ENCODE measurements at places on chromosomes 2 and 18.

DNA sequence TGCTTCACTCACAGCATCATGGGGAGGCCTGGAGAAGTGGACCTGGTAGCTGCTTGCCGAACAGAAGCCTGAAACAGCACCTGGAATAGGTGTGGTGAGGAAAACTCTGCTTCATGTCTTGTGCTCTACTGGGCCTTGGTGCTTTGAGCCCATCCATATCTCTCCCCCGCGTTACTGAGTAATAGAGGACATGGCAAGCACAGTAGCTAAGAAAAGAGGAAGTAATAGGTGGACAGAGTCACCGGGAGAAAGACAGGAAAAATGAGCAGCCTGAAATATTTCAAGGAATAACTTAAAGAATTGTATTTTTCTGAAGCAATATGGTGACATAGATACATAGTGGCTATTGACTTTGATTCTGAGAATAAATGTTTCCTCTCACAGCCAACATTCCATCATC, 14.0 kb upstream of the HNMT start:
- no peak for DNase-seq

GRCh38 chr2:11373096-11373495, 28.7 kb upstream of the ROCK2 start:
- no peak for DNase-seq

GRCh38 chr18:44742718-44743311, 62.1 kb downstream of the SETBP1 start:
- DNase-seq: no peak

GRCh38 chr2:28527196-28527595, 31.3 kb downstream of the PLB1 start:
- no peak for DNase-seq

DNA sequence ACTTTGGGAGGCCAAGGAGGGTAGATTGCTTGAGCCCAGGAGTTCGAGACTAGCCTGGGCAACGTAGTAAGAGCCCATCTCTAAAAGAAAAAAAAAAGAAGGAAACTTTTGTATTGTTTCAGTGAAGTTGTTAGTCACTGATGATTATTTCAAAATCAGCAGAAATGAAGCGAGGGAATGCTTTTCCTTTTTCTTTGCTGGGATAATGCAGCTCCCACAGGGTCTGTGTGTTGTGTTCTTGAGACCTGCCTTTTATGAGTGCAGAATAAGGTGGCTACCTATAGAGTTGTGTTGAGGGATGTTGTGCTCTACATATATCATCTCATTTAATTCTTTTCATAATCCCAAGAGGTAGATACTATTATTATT, 11.7 kb downstream of the TM4SF20 start:
- DNase-seq: no peak

DNA sequence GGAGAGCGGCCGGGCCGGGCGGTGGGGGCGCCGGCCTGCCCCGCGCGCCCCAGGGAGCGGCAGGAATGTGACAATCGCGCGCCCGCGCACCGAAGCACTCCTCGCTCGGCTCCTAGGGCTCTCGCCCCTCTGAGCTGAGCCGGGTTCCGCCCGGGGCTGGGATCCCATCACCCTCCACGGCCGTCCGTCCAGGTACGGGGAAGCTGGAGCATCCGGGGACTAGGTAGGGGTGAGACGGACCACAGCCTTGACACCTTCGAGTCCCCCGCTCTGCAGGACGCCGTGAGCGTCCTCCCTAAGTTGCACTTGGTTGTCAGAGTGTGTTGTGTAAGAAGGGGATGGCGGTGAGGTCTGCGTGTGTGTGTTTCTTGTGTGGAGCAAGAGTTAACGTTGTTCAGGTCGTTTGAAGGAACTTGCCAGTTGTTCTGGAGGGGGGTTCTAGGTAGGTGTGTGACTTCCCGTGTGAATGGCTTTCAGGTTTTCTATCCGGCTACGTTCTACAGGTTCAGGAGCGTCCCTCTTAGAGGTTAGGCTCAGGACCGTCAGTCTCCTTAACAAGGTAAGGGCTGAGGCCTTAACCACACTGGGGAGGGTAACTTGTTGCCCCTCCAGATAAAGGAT, 393 bp downstream of the IL1R1 start:
- DNase-seq: no peak

DNA sequence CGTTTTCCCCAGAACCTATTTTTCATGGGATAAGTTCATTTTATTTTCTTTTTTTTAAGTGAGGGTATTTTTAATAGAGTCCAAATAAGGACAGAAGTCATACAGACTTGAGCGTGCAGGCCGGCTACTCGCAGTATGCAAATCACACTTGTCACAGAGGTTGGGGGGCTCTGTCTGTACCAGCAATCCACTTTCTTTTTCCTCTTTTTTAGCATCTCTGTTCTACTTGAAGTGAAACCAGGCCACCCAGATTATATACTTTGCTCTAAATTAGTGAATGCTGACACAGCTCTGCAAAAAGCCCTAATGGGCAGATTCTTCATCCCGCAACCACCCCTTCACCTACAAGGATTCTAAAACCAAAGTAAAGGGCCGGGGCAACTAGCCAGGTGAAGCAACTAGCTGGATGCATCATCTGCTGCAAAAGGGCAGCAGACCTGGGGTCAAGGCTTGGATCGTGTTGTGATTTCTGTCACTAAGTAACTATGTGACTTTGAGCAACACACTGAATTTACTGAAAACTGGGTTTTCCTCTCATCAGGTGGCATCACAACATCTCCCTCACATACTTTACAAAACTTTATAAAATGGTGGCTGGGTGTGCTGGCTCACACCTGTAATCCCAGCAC, 18.4 kb downstream of the KDSR start:
- DNase-seq: no peak

- DNase-seq: no peak
Observed at GRCh38 chr18:59621027-59621426, 76.2 kb downstream of the CCBE1 start.

GRCh38 chr18:33316146-33316587, 124.4 kb downstream of the CCDC178 start:
- DNase-seq: no peak

GRCh38 chr2:99485824-99486223, 4.0 kb downstream of the REV1 start:
- no peak for DNase-seq

DNA sequence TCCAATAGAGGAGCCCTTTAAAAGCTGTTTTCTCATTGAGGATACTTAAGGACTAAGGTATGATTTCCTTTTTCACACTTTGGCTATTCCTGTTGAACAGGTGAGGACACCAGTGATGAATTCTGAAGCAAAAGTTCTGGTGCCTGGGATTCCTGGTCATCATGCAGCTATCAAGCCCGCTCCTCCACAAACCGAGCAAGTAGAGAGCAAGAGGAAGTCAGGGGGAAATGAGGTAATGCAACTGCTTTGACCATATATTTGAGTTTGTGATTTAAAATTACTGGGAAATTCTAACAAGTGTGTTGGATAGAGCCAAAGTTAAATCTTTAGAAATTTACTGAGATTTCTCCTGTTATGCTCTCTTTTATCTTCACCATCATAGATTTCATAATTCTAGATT, 33.0 kb downstream of the WDR43 start:
- DNase-seq: no peak

GRCh38 chr2:40380041-40380440, 71.8 kb downstream of the SLC8A1 start:
- no peak for DNase-seq

DNA sequence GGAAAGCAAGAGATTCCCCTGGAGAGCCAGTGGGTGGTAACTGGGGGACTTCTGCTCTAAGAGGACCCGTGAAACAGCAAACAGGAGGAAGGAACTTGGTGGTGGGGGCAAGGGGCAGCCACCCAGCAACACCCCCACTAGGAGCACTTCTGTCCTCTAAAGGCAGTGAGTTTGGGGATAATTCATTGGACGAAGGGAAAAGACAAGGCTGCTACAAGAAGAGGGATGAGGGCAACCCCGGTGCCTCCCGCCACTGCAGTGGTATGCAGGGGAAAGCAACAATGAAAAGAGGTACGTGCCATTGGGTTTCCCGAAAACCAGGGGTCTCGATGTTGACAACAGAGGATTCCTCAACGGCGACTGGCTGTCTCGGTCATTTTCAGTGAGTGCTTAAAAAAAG, 9.1 kb downstream of the RPL31 start:
- DNase-seq: no peak

DNA sequence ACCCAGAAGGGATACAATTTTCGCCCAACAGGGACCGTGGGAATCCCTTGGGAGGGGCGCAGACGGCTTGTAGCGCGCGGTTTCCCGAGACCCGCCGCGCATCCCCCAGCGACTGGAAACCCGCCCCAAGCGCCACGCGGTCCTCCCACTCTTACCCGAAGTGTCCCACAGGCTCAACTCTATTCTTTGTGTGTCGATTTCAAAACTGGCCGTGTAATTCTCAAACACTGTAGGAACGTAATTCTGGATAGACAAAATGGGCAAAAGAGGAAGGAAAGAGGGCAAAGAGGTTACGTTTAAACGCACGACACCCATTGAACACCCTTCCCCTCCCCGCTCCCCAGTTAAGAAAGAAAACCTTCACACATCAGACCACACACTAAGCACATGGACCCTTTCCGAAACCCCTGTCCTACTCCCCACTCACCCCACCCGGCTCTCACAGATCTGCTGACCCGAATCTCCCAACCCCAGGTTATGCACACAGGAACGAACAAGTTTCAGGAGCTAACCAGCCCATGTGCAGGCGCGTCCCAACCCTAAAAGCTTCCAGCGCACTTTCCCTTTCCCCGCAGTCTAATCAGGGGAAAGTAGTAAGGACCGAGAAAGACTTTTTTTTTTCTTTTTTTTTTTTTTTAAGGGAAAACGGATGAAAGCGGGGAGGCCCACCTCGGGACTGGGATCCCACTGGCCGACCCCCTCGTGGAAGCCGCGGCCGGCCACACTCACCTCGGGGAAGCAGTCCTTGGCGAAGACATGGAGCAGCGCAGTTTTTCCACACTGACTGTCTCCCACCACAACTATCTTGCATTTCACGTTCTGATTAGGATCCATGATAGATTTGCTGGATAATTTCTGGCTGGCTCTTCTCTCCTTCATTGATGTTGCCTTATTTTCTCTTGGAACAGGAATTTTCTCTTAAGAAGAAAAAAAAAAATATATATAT, 655 bp downstream of the RND3 start:
- no peak for DNase-seq

- no peak for DNase-seq
Observed at GRCh38 chr18:28176698-28176947, 307 bp downstream of the CDH2 start.

DNA sequence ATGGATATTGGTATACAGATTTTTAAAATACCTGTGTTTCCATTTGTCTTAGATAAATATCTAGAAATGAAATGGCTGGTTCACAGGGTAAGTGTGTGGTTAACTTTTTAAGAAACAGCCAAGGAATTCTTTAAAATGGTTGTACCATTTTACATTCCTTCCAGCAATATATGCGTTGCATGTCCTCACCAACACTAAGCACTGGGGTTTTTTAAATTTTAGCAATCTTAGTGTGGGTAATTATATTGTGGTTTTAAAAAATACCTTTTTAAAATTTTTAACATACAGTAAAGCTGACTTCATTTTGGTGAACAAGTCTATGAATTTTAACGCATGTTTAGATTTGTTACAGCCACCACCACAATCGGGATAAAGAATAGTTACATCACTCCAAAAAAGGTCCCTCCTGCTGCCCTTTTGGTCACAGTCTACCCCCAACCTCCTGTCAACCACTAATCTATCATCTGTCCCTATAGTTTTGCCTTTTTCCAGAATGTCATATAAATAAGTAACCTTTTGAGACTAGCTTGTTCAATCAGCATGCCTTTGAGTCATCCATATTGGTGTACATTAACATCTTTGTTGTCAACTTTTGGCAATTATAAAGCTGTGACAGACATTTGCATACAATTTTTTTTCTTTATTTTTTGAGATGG, 128.1 kb upstream of the MSTN start:
- no peak for DNase-seq

GRCh38 chr2:226435146-226435545, 364.5 kb downstream of the IRS1 start:
- DNase-seq: no peak

- DNase-seq: no peak
Observed at GRCh38 chr18:74226156-74226555, 65.6 kb downstream of the CYB5A start.

DNA sequence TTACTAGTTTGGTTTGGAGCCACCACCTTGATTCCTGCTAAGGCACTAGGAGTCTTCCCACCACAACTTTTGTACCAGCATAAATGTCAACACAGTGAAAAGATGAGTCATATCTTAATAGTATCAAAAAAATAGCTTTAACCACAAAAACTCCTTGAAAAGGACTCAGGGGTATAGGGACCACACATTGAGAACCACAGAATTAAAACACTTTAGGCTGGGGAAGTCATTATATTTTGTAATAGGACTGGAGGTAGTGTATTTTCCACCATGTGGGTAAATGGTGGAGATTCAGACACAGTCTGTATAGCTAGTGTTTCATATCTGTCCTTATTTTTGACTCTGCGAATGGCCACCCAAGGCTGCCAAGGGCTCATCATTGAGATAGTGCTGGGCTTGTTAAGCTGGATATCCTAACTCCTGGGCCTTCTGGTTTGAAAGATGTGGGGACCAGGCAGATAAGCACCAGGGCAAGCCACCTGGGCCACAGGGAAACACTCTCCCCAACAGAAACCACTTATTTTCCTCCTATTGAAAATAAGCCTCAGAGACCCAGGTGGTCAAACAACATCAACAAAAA, 19.1 kb upstream of the FHL2 start:
- no peak for DNase-seq

DNA sequence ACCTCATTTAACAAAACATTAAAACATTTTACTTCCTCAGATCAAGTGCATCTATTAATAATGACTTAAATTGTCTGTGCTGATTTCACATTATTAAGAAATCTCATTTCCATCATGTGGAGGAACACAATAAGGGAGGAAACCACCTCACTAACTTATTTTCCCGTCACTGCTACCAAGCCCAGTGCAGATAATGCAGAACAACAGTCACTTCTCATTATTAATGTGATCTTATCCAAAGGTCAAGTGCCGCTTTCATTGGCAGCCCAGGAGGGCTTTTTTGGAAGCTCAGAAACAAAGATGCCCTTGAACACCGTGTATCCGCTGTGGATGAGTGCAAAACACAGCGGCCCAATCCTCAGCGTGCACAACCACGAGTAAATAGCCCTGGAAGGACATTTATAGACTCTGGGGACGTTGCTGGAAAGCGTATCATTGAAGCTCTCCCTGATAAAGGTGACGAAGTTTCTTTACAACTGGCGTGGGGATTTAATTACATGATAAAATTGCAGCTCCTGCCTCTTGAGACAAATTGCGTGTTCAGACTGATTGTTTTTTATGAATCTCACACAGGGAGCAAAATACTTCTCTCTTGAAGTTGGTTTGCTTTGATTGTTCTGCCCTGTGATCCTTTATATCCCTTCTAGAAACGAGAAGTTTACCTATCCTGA, 13.2 kb downstream of the ASB18 start:
- no peak for DNase-seq

DNA sequence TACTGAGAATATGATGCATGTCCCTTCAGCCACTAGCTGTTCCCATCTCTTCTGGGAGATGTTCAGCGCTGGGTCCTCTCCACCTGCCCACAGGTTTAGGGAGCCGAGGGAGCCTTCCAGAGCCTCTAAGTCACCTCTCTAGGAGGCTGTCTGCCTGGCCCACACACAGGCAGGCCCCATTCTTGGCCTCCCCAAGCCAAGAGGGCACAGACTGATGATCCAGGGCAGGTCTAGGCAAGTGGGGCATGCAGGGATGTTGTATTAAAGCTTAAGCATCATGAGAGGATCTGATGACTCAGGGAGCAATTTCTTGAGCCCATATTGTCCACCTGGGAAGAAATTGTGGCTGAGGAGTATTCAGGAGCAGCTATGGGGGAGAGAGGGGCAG, 19.9 kb downstream of the TMSB10 start:
- DNase-seq: no peak

- DNase-seq: no peak
Observed at GRCh38 chr2:186664385-186665043, 29.3 kb upstream of the FAM171B start.

- no peak for DNase-seq
Observed at GRCh38 chr2:3536682-3537632, 17.6 kb upstream of the ADI1 start.
